ENCODE measurements at places on chromosomes 5 and 9.

DNA sequence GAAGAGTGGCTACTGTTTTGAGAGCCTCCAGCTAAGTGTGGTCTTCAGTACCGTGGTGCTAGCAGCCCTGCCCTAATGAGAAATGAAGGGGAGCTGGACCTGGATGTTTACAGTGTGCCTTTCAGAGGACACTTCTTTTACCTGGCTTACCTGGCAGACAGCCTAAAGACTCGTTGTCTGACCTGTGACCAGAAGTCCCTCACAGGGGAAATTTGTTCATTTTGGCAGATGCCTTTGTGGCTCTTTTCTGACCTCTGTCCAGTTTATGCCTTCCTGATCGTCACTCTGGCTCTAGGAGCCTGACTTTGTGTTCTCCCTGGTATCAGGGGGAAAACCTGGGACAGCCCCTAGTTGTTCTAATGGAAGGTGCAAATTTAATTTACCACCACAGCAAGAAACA, 475.1 kb downstream of the DMRTA1 start:
- no peak for DNase-seq

DNA sequence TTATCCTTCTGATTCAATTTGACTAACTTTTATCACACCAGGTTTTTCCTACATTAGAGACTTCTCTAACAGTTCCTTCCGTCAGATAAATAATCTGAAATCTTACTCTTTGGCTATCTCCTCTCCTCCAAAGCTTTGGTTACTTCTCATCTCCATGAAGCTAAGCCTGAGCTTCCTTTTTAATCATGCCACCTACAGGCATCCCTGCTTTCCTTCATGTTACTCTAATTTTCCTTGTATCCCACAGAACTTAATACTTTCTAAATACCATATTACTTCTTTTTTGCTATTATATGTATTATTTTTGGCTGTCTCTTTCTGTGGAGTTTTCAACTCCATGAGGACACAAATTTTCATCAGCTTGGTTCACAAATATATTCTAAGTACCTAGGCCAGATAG, 49.7 kb downstream of the C9 start:
- DNase-seq, result no peak

- DNase-seq, result no peak
Observed at GRCh38 chr5:121350181-121350930, 501.3 kb upstream of the FTMT start.

GRCh38 chr5:149317281-149318048, 27.8 kb upstream of the GRPEL2 start:
- peak; percentile 41 for DNase-seq

DNA sequence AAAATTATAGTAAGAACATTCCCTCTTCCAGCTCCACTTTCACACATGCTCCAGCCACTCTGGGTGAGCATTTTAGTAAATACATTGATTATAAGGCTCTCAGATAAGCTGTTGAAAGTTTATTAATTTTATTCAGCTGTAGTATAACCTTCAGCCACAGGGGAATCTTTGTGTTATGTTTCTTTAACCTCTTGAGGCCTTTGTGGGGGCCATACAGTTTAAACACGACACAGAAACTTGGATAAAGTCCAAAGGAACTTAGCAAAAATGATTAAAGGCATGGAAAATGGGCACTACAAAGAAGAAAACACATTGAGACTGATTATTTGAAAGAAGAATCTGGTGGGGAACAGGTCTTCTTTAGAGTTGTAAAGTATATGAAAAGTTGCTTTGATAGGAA, 70.2 kb downstream of the AOPEP start:
- no peak for DNase-seq

DNA sequence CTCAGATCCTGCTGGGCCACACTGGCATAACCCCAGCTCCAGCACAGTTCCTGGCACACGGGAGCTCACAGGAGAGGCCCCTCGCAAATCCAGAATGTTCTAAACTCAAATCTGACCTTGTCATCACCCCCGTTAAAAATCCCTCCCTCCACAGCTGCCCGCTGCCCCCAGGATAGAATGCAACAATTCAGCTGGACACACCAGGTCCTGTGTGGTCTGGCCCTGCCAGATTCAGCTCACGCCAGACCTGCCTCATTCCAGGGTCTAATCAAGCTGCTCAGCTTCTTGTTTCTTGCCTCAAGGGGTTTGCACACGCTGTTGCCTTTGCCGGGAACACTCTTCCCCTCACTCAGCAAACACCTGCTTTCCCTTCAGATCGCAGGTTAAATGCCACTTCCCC, 45.0 kb upstream of the ASS1 start:
- DNase-seq, result no peak

DNA sequence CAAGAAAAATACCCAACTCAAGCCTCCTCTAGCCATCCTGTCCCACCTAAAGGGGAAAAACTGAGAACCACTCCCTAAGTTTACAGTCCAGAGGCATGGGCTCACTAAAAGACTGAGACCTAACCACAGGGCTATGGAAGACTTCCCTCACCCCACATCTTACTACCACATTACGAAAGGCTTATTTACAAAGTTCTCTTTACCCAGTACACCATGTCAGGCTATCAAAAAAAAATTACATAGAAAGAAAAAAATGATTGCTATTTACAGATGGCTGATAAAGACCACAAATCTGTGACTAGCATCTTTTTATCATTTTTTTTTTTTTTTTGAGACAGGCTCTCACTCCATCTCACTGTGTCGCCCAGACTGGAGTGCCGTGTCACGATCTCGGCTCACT, 69.7 kb upstream of the TNPO1 start:
- DNase-seq, result no peak

- no peak for DNase-seq
Observed at GRCh38 chr9:20473515-20474013, 148.7 kb downstream of the MLLT3 start.

GRCh38 chr9:69078069-69078468, 42.5 kb downstream of the FXN start:
- no peak for DNase-seq

- peak; percentile 46 for DNase-seq
Observed at GRCh38 chr9:5569409-5569808, 59.1 kb downstream of the PDCD1LG2 start.

- DNase-seq, result no peak
Observed at GRCh38 chr5:145293716-145294115, 541.4 kb downstream of the PRELID2 start.

DNA sequence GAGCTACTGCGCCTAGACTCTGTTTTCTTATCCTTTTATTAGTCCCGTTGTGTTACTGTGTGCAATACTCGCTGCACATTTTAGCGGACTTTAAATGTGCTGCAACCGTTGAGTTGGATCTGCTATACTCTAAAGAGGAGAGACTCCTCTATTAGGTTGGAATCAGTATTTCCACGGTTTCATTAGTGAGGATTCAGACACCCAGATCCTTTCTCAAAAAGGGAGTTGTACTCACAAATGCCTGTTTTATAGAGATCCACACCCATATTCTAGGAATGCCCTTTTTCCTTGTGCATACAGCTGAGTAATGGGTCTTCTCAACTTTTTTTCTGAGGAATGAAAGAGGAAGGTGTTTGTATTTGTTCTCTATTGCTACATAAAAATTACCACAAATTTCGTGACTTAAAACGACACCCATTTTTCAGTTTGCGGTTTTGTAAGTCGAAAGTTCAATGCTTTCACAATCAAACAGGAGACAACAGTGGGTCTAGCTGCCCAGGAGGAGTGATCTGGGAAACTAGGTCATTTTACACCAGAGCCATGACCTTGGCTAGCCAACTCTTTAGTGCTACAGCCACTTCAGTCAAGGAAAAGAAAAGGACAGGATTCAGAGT, 52.8 kb upstream of the SLC44A1 start:
- DNase-seq, result no peak

DNA sequence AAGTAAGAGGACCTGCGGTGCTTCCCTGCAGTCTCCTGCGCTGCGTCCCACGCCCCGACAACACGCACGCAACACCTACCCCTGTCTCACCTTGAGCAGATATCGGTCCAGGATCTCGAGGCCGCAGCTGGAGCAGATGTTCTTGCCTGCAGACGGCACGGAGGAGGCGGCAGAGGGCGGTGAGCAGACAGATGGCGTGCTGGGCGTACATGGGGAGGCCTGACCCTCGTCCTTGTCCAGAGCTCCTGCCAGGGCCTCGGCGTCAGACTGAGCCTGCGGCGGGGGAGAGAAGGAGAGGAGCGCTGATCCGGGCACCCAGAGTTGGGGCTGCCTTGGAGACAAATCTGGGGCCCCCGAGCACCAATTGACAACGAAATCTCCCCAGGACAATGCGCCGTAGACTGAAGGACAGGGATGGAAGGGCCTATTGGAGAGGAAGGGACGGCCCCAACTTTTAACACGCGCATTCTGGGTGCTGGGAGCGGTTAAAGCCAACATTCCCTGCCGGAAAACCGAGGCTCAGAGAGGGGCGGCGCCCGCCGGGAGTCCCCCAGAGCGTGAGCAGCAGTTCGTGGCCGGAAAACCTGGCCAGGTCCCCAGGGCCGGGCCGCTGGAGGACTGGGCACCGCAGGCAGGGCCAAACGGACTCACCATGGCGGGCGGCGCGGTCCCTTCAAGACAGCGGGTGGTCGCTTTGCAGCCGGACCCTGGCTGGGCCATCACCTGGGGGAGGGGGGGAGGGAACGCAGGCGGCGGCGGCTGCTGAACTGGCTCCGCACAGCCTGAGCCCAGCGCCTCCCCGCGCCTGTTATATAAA, 1.8 kb downstream of the LHX6 start:
- DNase-seq, result no peak

Measured in HAP-1 (cell line).